ENCODE measurements at places on chromosomes 16 and 17.

GRCh38 chr17:1650731-1651558, 1.3 kb upstream of the RILP start:
- DNase-seq = no peak

- no peak for DNase-seq
Measured at GRCh38 chr17:78316867-78317789, 42.7 kb downstream of the SOCS3 start.

- peak; percentile 45 for DNase-seq
Measured at GRCh38 chr17:1455291-1455796, 688 bp downstream of the CRK start.

DNA sequence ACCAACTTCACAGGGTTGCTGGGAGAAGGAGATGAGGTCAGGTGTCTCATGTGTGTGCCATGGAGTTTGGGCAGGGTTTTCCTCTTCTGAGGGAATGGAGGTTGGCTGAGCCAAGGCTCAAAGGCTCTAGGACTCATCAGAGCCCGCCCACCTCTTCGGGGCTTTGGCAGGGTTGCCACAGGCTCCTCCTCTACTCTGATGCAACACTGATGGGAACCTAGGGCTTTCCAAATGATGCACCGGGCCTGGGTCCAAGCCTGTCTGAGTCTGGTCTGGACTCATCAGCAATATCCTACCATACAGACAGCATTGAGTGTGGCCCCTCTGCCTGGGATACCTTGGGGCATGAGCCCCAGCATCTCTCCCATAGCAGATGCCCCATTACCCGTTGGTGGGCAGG, 59.5 kb upstream of the LHX1 start:
- DNase-seq = no peak

DNA sequence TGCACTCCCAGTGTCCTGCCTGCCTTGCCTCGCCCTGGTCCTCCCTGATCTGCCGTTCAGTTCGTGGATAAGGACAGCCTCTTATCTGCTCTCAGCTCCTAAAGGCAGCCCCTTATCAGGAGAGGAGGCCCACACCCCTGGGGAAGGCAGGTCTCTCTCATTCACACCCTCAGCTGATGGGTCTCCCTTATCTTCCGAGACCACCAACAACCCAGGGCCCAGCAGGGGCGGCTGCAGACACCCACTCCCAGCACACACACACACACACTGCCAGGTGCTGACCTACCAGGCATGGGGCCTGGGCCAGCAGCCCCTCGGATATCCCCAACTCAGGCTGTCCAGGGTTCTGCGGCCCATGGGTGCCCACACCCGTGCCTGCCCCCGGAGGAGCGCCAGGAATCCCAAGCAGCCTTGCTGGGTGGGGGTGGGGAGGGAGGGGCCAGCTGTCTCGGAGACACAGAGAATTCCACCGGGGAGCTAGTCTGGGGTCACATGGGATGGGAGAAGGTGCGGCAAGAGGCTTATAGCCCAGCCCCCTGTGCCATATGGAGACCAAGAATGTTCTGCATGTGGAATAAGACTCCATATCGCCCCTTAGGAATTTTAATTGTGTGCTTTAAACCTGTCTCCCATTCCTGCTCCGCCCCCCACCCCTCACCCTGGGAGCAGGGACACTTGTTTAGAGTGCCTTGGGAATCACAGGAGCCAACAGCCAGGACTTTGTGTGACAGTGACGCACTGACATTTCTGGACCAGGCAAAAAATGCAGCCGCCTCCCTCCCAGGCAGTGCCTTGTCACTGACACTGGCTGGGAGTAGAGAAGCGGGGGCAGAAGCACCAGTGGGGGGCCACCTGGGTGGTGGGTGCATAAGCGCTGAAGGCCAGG, 41.9 kb upstream of the EMP2 start:
- no peak for DNase-seq

- DNase-seq = no peak
Measured at GRCh38 chr17:4554441-4554996, 665 bp downstream of the MYBBP1A start.

GRCh38 chr17:75319904-75320691, 30.9 kb upstream of the SLC25A19 start:
- no peak for DNase-seq

- DNase-seq = no peak
Measured at GRCh38 chr17:78432226-78433012, 54.0 kb downstream of the PGS1 start.

GRCh38 chr17:69339937-69340336, 13.0 kb upstream of the ABCA5 start:
- no peak for DNase-seq

DNA sequence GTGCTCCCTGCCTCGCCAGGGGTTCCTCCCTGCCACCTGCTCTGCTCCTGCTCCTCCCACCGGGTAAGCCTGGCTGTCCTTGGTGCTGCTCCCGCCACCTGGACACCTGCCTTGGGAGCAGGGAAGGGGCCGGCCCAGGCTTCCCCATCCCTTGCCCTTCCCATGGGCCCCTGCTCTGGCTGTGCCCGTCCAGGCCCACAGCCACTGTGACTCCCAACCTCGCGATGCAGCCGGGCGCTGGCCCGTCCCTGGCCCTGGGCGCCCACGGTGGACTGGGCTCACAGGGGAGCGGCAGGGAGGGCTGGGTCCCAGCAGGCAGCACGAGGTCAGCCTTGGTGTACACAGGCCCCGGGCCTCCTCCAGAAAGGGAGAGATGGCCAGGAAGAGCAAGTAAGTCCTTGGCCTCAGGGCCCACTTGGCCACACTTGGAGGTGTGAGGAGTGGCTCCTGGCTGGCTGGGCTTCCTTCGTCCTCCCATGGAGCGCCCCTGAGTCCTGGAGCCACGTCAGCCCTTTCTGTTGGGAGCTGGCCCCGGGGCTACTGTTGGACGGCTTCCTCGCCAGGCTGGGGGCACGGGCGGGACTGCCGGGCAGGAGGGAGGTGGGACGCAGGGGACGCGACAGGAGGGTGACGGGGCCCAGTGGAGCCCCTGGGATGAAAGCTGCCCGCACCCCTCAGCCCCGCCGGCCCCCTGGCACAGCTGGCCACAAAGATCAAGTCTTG, 15.3 kb downstream of the ENGASE start:
- no peak for DNase-seq

- no peak for DNase-seq
Measured at GRCh38 chr16:13957197-13958078, 37.5 kb downstream of the ERCC4 start.

DNA sequence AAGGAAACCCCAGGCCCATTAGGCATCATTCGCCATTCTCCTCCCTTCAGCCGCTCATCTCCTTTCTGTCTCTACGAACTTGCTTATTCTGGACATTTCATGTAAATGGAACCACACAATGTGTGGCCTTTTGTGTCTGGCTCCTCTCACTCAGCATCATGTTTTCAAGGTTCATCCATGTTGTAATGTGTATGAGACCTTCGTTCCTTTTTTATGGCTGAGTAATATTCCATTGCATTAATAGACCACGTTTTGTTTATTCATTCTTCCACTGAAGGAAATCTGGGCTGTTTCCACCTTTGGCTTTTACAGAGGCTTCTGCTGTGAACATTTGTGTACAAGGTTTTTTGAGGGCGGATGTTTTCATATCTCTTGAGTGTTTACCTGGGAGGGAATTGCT, 3.2 kb downstream of the CRISPLD2 start:
- DNase-seq = no peak

- no peak for DNase-seq
Measured at GRCh38 chr16:51666074-51666473, 515.0 kb upstream of the SALL1 start.

GRCh38 chr17:64742326-64742725, 80.2 kb upstream of the SMURF2 start:
- no peak for DNase-seq

GRCh38 chr17:64148699-64149098, 18.8 kb upstream of the ERN1 start:
- DNase-seq = peak; percentile 32

- no peak for DNase-seq
Measured at GRCh38 chr17:58254803-58255202, 16.4 kb downstream of the LPO start.

- DNase-seq = peak; percentile 74
Measured at GRCh38 chr17:29615048-29615385, 7.7 kb downstream of the CORO6 start.

GRCh38 chr17:82475458-82475857, 16.9 kb downstream of the NARF start:
- no peak for DNase-seq

DNA sequence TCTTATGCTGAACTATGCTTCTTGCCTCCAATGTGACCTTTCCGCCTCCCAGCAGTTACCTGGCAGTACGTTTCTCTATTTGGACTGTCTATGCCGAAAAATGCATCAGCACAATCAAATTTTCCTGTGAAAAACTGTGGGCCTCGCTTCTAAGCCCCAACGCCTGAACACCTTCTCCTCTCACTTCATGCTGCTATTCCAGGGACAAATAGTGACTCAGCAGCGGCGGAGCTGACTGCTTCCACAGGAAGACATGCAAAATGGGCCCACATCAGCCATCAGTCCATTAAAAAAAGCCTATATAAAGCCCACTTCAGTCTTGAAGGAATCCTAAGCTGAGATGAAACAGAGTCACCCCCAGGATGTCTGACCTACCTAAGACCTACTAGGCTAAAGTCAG, 10.5 kb upstream of the PIP4K2B start:
- DNase-seq = no peak

DNA sequence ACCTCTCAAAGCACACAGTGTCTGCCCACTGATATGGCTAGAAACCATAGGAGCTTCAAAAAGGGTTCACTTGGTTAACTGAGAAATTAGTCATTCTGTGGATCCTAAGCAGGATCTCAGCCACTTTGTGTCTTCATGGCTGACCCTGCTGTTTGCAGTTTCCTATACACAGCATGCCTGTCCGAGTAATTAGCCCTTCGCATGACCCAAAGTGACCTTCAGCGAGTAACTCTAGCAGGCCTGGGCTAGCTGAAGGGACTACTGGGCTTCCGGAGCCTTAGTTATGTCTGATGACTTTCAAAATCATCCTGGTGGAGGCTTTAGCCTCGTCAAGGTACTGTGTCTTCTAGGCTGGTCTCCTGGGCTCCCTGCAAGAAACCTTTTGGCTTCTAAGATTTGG, 28.9 kb upstream of the FBXW10B start:
- DNase-seq = no peak

DNA sequence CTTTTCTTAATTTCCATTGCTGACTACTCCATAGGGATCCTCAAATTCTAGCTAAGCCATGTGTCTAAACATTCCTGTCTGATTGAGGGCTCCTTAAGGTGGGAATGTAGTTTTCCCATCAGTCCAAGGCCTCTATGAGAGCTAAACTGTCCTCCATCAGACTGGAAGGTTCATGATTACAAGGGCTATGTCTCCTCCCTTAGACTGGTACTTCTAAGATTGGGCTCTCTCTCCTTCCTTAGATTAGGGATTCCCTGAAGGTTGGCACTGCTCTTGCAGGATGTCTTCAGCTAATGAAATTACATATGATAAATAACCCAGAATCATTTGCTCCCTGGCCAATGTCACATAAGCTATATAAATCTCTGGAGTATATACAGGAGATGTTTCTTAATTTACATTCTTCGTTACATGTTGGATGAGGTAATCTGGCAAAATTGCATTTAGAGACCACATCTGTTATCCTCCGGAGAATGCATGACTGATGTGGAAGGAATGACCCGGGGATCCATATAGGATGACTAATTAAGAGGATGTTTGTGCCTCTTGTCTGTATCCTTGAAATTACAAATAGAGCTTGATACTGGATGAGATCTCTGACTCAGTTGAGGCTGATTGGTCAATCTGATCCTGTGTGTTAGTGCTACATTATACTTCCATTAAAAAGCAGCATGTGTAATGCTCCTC, 14.2 kb downstream of the B4GALNT2 start:
- DNase-seq = no peak

DNA sequence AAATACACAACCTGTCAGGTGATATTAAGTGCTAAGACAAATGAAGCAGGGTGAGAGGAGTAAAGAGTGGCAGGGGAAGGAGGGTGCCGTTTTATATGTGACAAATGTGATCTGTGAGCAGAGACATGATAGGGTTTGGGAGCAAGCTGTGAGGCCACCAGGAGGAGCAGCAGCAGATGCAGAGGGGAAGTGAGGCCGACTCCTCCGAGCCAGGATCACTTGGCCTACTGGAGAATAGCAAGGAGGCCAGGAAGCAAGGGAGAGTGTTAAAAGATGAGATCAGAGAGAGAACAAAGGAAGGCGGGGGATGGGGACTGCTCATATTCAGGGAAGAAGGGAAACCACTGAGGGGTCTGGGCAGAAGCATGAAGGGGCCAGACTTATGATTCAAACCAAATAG, 129.4 kb downstream of the TANGO6 start:
- DNase-seq = no peak

DNA sequence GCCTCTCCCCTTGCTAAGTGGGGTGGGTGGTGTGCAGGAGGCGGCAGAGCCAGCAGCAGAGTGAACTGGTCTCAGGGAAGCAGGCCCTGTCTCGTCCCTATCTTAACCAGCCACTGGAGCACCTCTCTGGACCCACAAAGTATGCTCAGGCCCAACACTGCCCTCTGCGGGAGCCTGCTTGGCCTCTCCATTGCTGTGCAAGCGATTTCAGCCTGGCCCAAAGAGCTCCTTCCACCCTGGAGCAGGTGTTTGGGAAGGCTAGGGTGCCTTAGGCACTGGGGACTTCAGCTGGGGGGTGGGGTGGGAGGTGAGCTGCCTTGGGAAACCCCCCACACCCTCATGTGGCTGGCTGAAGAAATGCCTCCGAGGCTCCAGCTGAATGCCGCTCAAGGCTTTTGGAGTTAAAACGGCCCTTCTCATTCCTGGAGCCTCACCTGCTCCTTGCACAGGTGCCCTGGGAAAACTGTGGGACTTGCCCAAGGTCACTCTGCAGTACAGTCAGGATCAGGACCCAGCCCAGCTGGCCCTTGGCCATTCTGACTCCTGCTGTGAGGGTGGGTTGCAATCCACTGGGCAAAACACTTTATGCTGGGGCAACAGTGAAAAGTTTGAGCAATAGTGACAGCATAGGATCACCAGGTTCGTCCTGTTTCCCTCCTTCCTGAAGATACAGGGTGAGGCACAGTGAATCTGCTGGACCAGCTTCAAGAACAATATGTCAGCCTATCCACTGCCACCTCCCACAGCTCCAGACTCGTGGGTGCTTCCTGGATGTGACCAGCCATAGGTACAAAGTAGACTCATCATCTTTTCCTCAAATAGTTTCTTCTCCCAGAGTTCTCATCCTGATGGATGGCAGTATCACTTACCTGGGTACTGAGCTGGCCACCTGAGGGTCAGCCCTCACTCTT, 5.9 kb upstream of the UBE2O start:
- DNase-seq = no peak

DNA sequence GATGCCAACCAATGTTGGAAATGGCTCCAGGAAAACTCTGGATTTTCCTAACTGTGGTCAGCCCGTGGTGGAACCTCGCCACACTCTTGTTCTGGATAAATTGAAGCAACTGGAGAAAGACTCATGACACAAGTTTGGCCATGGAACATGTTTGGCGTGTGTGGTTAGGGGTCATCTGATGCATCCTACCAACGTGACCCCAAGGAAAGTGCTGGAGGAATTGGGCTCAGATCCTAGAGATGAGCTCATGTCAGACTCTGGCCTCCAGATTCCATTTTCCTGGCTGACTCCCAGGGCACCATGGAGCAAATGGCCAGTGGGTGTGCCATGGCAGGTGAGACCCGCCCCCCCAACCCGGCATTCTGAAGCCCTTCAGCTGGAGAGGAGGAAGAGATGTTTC, 58.5 kb downstream of the CACNG5 start:
- DNase-seq = no peak

- no peak for DNase-seq
Measured at GRCh38 chr17:21388066-21388465, 11.9 kb downstream of the KCNJ12 start.

GRCh38 chr17:45705123-45706009, 78.8 kb upstream of the CRHR1 start:
- DNase-seq = no peak

Data from hematopoietic multipotent progenitor cell (in vitro differentiated cells).